ENCODE measurements at places on chromosomes 1 and 21.
A peak's percentile ranks its signal among the peaks of the same experiment; 100 is the strongest.

- no peak for DNase-seq
Measured at GRCh38 chr1:2544875-2545640, 11.1 kb upstream of the TNFRSF14 start.

DNA sequence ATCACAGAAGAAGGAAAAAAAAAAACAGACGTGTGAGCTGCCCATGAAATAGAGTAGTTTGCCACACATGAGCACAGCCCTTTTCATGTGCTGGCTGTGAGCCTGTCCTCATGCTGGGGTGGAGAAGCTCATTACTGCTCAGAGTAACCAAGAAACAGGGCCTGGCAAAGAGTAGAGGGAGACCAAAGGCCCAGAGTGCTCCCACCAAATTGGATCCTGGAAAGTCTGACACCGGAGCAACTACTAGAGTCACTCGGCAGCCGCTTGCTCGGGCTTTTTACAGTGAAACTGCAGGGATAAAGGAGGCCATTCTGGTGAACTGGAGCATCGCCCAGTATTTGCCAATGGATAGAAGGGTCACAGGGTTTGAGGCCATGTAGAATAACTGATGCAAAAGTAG, 64.4 kb upstream of the BARHL2 start:
- DNase-seq, result no peak

- peak; percentile 76 for DNase-seq
Measured at GRCh38 chr21:29187944-29188343, 57.5 kb downstream of the MAP3K7CL start.

DNA sequence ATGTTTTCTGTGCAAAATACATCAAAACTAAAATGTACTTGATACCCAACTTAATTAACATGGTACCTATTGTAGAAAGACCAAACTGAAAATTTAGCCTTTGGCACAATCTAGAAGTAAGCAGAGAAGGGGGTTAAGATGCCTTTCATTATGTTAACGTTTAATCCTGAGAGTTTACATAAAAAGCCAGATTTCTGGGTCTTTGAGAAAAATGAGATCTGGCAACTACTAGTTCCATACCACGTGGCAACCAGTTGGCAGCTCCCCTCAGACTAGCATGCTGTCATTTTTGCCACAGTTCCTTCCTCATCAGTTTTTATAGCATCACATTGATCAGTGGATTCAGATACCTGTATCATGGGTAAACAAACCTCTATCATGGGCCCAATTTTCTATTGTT, 1.5 kb downstream of the RO60 start:
- DNase-seq, result peak; percentile 17

DNA sequence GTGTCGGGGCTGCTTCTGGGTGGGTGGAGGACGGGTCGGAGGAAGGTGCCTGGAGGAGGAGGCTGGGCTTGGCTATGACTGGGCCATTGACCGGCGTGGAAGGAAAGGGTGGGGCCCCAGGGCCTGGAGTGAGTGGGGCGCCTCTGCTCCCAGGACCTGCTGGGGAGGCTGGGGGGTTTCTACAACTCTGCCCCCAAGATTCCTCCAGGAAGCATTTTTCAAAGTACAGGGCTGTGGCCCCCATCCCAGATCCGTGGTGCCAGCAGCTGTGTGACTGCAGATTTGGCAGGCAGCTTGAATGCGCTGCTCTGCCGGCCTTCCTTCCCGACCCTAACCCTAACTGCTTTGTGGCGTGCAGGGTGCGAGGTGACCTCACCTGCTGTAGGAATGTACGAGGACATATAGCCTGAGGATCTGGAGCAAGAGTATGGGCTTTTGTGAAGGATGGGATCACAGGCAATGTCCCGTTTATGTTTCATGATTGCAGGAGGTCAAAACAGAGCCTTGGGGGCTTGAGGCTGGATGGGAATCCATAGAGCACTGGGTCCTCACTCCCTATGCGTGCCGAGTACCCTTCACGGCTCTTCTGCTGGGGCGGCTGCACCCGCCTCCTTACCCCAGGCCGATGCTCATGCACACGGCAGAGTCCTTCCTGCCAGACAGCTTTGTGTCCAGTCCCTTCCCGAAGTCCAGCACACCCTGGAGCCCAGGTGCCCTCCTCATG, 24.7 kb downstream of the TRPM2 start:
- no peak for DNase-seq

DNA sequence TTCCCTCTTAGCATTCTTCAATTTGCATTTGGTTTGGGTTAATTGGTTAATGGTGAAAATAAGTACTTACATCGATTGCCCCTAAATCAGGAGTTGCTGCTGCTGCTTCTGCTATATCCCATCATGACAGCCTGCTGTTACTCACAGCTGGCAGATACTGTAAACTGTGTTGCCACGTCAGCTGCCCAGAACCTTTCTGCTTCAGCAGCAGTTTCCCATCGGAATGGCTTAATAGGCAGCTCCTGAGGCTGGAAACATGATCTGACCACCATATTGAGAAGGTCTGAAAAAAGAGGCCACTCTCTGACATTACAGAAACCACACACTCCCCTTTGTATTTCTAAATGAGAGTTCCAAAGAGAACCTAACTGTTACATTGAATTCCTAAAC, 14.3 kb upstream of the SEC16B start:
- DNase-seq, result peak; percentile 91

GRCh38 chr1:107782217-107782845, 182.6 kb downstream of the VAV3 start:
- peak; percentile 18 for DNase-seq

GRCh38 chr21:45019887-45020537, 54.4 kb upstream of the ADARB1 start:
- DNase-seq, result no peak

GRCh38 chr1:162248854-162249535, 127.7 kb downstream of the SPATA46 start:
- DNase-seq, result no peak

GRCh38 chr1:111904478-111905218, 84.8 kb downstream of the KCND3 start:
- DNase-seq, result no peak

DNA sequence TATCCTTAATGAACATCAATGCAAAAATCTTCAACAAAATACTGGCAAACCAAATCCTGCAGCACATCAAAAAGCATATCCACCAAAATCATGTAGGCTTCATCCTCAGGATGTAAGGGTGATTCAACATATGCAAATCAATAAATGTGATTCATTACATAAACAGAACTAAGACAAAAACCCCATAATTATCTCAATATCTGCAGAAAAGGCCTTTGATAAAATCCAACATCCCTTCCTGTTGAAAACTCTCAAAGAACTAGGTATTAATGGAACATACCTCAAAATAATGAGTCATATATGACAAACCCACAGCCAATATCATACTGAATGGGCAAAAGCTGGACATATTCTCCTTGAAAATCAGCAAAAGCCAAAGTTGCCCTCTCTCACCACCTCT, 54.6 kb upstream of the DEPDC1 start:
- DNase-seq, result no peak

- no peak for DNase-seq
Measured at GRCh38 chr1:17069452-17070162, 15.8 kb upstream of the SDHB start.

- DNase-seq, result no peak
Measured at GRCh38 chr1:172824209-172824608, 165.3 kb downstream of the FASLG start.

- no peak for DNase-seq
Measured at GRCh38 chr1:62397301-62397700, 39.5 kb upstream of the USP1 start.

DNA sequence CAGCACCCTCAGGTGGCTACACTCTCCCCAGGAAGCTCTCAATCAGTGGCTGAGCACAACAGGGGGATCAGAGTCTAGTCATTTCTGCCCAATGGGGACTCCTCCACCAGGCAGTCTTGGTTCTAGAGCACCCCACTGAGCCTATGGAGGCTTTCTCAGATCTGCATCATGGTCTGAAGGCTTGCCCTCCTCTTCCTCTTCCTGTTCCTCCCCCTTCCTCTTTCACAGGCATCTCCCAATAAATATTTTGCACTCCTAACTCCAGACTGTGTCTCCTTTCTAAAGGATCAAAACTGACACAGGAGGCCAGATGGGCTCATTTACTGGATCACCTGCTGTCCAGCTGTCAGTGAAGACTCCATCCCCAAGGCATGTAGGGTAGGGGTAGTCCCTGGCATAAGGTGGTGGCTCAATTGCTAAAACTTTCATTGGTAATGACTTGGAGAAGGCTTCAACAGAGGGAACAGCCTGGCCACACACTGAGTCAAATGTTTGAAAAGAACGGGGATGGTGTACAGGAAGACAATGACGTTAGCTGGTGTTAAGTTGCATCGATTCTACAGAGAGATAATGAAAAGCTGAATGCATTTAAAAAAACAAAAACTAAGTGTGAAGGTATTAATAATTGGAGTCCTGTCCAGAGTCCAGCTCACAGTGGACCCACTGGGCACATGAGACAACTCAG, 84.2 kb upstream of the SLC2A1 start:
- no peak for DNase-seq

DNA sequence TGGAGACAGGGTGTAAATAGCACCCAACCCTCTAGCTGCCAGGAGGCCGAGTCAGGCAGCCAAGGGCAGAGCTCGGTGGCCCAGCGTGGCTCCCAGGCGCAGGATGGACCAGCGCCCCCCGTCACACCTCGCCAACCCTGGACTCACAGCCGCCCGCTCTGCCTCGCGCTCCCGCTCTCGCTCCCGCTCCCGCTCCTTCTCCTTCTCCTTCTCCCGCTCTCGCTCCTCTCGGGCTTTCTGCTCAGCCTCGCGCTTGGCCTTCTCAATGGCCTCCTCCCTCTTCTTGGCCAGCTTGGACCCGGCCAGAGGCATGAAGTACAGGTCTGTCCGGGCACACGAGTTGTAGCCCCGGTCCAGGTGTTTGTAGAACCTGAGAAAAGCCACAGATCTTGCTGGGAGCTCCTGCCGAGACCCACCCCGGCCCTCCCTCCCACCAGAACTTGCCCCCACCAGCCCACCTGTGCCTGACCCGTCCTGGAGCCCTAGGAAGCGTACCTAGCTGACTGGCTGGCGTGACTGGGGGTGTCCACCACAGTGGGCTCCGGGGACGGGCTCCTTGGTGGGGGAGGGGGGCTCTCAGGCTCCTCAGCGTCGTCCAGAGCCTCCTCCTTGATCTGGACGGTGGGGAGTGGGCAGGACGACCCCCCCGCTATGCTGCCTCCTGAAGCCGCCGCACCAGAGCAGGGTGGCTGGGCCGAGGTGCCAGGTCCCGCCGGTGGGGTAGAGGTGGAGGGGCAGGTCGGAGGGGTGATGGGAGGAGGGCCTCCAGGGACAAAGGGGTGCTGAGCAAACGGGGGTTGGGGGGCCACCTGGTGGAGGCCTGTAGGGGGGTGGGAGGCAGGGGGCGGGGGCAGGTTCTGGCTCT, 41.9 kb downstream of the SLC45A1 start:
- no peak for DNase-seq

GRCh38 chr1:19416145-19416544, 69.2 kb downstream of the CAPZB start:
- no peak for DNase-seq

GRCh38 chr1:205076245-205076761, 8.0 kb downstream of the TMEM81 start:
- DNase-seq, result peak; percentile 9

DNA sequence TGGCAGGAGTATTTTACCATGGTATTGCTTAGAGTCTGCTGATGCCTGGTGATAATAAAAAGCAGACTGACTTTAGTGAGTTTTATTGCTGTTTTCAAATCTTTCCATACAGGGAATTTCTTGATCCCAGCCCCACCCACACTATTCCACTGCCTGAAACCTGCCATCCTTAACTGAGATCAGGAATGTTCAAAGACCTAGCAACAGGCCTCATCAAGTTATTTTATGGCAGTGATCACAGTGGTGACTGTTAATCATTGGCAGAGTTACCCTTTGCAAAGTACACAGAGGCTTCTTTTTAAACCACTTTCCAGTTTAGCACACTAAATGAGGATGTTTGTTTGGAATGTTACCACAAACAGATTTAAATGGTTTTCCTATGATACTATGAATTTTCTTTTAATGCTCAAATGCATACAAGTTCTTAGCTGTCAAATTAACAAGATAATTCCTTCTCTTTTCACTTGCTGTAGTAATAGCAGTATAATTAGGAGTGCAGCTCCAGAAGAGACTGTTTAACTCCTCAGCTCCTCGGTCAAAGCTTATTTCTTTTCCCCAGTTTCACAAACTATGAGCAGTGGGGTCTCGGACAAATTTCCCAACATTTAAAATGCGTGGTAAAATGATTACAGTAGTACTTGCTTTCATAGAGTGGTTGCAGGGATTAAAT, 69.9 kb upstream of the USP25 start:
- peak; percentile 24 for DNase-seq

- no peak for DNase-seq
Measured at GRCh38 chr1:51600529-51600928, 16.4 kb upstream of the OSBPL9 start.

- DNase-seq, result no peak
Measured at GRCh38 chr1:81029266-81029665, 771.5 kb upstream of the ADGRL2 start.

- DNase-seq, result no peak
Measured at GRCh38 chr1:199854686-199855321, 172.7 kb upstream of the NR5A2 start.

- peak; percentile 81 for DNase-seq
Measured at GRCh38 chr1:17606826-17607440, 67.4 kb downstream of the ARHGEF10L start.

GRCh38 chr1:205879974-205880373, 30.0 kb upstream of the PM20D1 start:
- DNase-seq, result no peak

GRCh38 chr21:37861561-37861960, 54.7 kb downstream of the KCNJ6 start:
- no peak for DNase-seq

GRCh38 chr1:56535939-56536338, 43.4 kb downstream of the PLPP3 start:
- no peak for DNase-seq

- DNase-seq, result no peak
Measured at GRCh38 chr1:156895455-156895812, 1.9 kb downstream of the PEAR1 start.

- no peak for DNase-seq
Measured at GRCh38 chr21:29245863-29246262, 52.9 kb upstream of the BACH1 start.

DNA sequence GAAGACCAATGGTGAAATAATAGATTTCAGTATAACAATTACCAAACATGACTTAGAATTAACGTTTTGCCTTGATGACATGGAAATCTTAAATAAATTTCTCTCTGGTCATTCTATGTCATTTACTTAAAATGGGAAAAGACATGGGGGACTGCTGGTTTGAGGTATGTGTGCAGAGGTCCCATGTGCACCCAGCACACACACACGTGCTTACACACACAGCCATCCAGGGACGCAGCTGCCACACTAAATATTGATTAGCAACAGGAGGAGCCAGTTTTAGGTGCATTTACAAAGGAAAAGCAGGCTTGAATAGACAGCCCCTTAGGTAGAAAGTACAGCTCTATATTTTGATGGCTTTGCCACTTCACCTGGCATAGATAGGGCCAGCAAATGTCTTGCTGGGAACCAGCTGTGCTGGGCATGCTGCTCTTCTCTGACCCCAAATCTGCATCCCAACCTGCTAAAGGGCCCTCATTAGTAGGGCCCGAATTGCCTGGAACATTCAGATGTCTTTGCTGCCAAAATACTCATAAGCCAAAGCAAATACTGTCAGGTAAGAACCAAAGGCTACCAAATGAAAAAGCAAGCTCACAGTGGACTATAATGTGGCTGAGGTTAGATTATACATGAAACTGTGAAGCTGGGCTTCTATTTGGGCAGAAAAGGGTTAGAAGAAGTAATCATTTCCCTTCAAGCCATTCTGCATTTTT, 399.9 kb downstream of the HHAT start:
- no peak for DNase-seq

GRCh38 chr1:224052772-224053171, 61.1 kb upstream of the FBXO28 start:
- DNase-seq, result peak; percentile 45
